KBM-7 (cell line): ENCODE measurements at places on chromosomes 7 and 10.

GRCh38 chr10:25978771-25979170 is 44.7 kb downstream of the MYO3A start:
- no peak for DNase-seq

DNA sequence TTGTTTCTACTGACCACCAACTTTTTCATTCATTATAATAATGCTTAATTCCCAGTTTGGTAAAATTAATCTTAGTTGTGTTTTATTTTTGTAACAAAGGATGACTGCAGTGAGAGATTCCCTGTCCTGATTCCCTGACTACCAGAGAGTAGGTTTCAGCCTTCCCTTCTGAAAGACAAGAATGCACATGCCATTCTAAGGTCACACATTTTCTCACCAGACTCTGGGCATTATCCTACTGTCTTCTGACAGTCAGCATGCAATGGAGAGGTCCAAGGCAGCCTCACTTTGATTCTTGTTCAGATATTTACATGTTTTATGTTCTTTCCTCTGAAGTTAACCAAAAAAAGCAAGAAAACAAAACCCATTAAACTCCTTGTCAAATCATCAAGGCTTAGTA is 372.7 kb upstream of the CDC14C start:
- no peak for DNase-seq

- no peak for DNase-seq
Measured at GRCh38 chr10:22017283-22018020, 13.9 kb upstream of the DNAJC1 start.

DNA sequence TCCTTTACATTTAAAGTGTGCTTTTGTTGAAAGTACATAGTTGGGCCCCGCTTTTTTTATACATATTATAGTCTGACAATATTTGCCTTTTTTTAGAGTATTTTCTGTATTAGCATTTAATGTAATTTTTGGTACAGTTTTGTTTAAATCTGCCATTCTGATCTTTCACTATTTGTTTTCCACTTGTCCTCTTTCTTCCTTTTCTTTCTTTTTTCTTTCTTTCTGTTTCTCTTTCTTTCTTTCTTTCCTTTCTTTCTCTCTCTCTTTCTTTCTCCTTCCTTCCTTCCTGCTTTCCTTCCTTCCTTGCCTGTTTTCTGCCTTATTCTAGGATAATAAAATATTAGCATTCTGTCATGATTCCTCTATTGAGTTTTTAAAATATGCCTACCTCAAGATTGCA is 9.5 kb downstream of the LIPK start:
- no peak for DNase-seq

GRCh38 chr10:131067690-131068089 is 243.8 kb downstream of the TCERG1L start:
- DNase-seq: no peak

- DNase-seq: no peak
Measured at GRCh38 chr7:117472335-117472734, 7.5 kb upstream of the CFTR start.

- no peak for DNase-seq
Measured at GRCh38 chr7:49775065-49775948, 1.9 kb downstream of the VWC2 start.

- DNase-seq: no peak
Measured at GRCh38 chr10:84541289-84541637, 212.9 kb downstream of the CCSER2 start.

- peak; percentile 81 for DNase-seq
Measured at GRCh38 chr10:96830511-96831199, 1.4 kb upstream of the LCOR start.

DNA sequence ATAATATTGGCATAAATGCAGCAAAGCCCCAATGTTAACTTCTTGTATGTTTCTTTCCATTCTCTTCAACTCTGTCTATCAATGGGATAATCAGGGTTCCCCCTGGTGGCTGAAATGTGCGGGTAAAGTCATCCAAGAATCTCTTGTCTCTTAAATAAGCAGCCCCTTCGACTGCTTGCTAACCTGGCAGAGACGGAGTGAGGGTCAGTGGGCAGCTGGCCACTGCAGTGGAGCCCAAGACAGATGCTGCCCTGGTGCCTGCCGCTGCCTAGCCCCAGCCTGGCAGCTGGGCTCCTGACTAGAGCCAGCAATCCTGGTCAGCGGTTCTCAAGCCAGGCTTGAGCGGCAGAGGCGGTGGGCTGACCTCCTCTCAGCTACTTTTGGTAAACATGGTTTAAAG is 248.9 kb downstream of the COBL start:
- peak; percentile 73 for DNase-seq

- DNase-seq: no peak
Measured at GRCh38 chr7:142110638-142111037, 880 bp upstream of the MGAM2 start.

GRCh38 chr7:79897166-79897565 is 237.5 kb upstream of the GNAI1 start:
- no peak for DNase-seq

DNA sequence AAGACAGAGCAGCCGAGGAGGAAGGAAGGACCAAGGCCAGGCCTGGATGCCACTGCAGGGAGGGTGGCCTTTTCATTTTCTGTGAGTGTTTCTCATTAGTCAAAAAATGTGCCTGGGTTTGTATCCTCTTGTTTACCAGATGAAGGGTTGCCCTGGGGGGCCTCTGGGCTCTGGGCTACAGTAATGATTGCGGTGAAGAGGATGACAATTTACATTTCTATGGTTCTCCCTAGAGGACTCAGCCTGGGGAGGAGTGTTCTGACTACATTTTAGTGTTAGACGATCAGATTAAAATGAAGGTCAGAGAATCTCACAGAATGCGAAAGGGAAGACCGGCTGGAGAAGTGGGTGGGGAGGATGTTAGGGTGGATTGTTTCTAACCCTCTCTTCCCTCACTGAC is 108.0 kb upstream of the KMT2C start:
- DNase-seq: no peak
